IMR-90 (cell line): ENCODE measurements at places on chromosomes 11 and 22.

GRCh38 chr11:95358511-95359340 lies 127.7 kb upstream of the SESN3 start:
- DNase-seq = no peak

DNA sequence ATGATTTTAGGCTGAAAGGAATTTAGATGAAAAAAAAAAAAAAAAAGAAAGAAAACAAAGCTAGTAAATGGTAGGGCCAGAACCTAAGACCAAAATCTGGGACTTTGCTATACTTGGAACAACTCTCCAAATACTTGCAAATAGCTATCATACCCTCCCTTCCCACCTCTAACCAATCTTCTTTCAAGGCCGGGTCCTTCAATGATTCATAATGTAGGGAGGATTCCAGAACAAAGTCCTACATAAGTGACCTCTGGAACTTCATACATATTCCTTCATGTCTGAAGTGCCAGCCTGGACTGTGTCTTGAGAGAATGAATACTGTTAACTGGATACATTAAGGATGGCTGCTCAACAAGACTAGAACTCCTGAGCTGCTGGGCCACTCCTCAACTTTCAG lies 9.9 kb downstream of the STK33 start:
- DNase-seq = peak; percentile 47

DNA sequence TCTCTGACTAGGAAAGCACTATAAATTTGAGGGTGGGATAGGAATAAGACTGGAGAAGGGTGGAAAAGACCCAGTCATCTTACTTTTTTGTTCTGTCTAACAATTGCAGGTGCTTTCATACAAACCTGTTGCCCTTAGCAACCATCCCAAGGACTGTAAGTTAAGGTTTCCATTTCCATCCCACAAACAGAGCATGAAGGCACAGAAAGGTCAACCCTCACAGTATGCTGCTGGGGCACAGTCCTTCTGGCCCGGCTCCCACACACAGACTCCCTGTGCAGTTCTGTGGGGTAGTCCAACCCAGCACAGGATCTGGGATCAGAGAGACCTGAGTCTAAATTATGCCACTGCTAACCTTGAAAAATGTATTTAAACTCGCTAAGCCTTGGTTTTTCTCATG lies 38.4 kb upstream of the ETS1 start:
- DNase-seq = no peak

GRCh38 chr11:72561856-72562255 lies 112.4 kb downstream of the PDE2A start:
- no peak for DNase-seq

- no peak for DNase-seq
Measured at GRCh38 chr22:19933341-19934241, 8.0 kb upstream of the COMT start.

GRCh38 chr11:64313491-64314145 lies 3.7 kb downstream of the TRMT112 start:
- no peak for DNase-seq

DNA sequence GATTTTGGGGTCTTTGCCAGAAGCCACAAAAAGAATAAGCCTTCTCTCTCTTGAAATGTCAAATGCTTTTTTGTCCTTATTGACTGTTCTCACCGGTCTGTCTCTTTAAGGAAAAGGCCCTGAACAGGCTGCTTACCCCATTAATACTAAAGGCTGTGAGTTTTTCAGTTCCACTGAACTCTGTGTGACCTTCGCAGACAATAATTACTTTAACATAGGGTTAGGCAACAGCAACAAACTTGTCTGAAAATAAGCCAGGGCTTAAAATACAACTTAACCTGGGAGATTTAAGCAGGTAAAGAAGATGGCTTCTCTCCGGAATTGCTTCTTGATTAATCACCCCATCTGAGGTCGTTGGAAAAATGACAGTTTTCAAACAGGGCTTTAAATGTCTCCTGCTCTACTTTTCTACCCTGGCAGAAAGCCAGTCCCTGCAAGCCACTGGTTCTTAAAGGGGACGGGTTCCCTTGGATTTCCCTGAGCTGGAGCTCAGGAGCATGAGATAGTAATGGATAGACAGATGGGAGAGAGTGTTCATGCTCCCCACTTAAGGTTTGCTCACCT lies 69.4 kb downstream of the ARL14EP start:
- DNase-seq = no peak

DNA sequence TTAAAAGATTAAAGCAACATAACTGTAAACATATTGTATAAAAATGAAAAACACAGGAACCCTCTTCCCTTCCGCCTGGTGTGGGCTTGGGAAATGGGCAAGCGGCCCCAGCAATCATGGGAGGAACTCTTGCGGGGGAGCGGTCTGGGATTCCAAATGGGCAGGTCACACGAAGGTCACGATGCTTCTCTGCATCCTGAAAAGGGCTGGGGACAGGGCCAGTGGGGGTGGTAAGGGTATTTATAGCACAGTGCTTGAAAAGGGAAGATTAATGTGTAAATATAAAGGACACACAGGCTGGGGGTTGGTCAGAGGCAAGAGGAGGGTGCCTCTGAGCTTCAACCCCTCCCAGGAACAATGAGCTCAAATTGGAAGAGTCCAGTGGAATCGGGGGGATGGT lies 46.9 kb upstream of the OR4B1 start:
- peak; percentile 34 for DNase-seq

- DNase-seq = peak; percentile 62
Measured at GRCh38 chr11:75474878-75475766, 42.1 kb upstream of the KLHL35 start.

GRCh38 chr11:643849-644738 lies 7.0 kb downstream of the DRD4 start:
- DNase-seq = no peak

DNA sequence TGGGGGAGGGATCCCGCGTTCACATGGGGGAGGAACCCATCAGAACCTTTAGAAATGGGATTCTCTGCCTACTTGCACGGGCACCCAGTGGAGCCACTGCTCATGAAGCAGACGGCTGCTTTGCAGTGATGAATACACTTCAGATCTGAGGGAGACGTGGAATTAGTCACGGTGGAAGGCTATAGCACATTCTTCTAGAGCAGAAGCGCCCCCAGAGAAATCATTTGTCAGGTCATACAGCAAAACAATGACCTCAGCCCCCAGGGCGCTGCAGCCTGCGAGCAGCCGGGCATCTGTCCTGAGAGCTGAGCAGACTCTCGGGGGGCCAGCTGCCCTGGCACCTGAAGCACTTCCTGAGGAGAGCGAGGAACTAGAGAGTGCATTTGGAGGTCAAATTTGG lies 12.7 kb downstream of the TP53AIP1 start:
- DNase-seq = peak; percentile 73

- no peak for DNase-seq
Measured at GRCh38 chr11:19842505-19842904, 129.9 kb downstream of the NAV2 start.

GRCh38 chr11:57983191-57983590 lies 40.5 kb upstream of the OR9Q1 start:
- no peak for DNase-seq

DNA sequence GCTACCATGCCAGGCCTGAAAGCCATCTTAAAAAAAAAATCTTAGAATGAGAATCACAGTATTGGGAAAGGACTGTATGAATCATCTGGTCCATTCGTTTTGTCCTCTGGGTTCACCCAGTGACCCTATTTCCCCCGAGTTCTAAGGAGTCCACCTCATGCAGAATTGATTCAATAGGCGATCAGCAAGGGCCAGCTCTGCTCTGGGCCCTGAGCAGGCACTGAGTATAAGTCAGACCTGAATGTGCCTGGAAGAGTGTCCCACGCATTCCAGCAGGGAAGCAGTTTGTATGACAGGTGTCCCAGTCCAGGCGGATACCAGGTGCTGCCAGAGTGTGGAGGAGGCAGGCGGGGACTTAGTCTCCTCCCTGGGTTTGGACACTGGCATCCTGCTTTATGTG lies 883 bp upstream of the HMOX1 start:
- DNase-seq = peak; percentile 17

GRCh38 chr11:67581469-67581868 lies 2.1 kb upstream of the GSTP1 start:
- no peak for DNase-seq

GRCh38 chr11:20035701-20036601 lies 124.3 kb downstream of the DBX1 start:
- DNase-seq = peak; percentile 99

GRCh38 chr22:36505998-36506635 lies 723 bp downstream of the FOXRED2 start:
- DNase-seq = no peak

DNA sequence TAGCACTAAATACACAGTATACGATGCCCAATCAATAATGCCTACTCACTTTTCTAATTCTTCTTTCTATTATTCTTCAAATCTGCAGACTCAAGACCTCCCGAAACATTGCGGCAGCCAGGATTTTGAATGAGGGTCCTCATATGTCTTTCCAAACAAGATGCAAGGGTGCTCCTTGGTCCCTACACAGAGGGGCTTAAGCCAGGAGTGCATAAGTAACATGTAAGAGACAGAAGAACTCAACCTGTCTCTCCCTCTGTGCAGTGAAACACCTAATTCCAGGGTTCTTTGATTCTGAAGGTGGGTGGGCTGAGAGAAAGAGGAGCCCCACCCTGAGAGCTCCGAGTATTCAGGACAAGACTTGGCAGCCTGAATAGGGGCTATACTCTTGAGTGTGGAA lies 117.6 kb downstream of the ZNF280B start:
- DNase-seq = no peak

GRCh38 chr11:2737866-2738265 lies 38.1 kb upstream of the KCNQ1OT1 start:
- no peak for DNase-seq

DNA sequence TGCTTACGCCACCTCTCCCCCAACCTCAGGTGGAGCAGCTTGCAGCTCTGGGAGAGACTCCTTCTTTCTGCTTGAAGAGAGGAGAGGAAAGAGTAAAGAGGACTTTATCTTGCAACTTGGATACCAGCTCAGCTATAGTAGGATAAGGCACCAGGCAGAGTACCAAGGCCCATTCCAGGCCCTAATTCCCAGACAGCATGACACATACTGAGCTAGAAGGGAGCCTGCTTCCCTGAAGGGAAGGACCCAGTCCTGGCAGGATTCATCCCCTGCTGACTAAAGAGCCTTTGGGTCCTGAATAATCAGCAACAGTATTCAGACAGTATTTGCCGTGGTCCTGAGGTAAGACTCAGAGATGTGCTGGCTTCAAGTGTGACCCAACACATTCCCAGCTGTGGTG lies 41.4 kb downstream of the PPME1 start:
- peak; percentile 7 for DNase-seq

- DNase-seq = no peak
Measured at GRCh38 chr11:9203691-9204311, 61.3 kb downstream of the DENND5A start.

- DNase-seq = no peak
Measured at GRCh38 chr11:117934526-117935307, 5.5 kb upstream of the TMPRSS13 start.

GRCh38 chr11:96134602-96135001 lies 208.4 kb downstream of the MAML2 start:
- peak; percentile 44 for DNase-seq

- DNase-seq = no peak
Measured at GRCh38 chr11:113935858-113936257, 31.3 kb downstream of the HTR3B start.

- peak; percentile 72 for DNase-seq
Measured at GRCh38 chr11:120431633-120432032, 79.9 kb upstream of the GRIK4 start.

DNA sequence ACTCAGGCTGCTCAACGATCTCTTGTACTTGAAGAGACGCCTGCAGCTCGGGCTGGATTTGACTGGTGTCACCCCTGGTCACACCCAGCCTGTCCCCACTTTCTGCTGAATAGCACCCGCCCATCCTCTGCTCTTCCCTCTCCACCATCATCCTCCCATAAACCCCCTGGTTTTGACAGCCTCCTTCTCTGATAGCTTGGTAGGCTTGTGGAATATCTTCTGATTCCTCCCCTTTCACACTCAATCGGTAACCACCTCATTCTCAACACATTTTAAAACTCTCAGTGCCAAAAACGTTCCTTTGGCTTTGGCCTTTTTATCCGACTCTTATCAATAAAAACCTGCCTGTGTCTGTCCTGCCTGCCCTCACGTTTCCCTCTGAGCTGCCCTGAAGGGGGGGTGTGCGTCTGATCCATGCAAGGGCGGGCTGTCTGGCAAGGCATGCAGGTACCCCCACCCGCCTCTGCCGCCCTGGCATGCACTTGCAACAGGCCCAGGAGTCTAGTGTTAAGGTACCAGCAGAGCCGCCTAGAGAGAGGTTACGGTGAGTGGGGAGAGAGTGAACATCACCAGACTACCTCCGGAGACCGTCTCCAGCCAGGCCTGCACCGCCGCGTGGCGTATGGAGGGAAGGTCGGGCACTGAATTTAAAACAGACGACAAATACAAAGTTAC lies 51.7 kb upstream of the BID start:
- DNase-seq = no peak

DNA sequence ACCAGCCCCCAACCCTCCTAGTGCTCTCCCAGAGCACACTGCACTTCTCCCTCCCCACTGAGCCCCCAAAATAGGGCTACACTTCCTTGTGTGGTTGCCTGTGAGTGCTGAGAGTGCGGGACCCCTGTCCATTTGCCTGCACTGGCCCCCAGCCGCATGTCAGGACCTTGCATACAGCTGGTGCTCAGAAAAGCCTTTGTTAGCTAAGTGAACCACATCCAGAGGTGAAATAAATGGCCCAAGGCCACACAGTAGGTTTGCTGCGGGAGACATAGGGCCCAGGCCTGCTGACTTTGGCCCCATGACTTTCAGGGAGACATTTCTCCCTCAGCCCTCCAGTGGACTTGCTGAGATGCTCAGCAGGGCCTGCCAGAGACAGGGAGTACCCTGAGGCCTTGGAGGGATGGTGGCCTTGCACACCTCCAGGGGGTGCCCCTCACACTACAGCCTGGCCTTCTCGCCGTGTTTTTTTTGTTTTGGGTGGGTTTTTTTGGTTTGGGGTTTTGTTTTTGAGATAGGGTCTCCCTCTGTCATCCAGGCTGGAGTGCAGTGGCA lies 10.2 kb downstream of the SSTR3 start:
- no peak for DNase-seq
